ENCODE measurements at places on chromosomes 16 and 17. TPM values are rescaled to one million over a fixed set of nuclear protein-coding genes. Genes with fewer than 3 reads are reported as not detected.

The NLGN2 gene
- total RNA-seq, result 12.0 TPM

- no peak for DNase-seq
Measured at GRCh38 chr17:81529437-81529803, 1.2 kb downstream of the FSCN2 start.

GRCh38 chr16:82439678-82440293, 187.0 kb upstream of the CDH13 start:
- DNase-seq, result no peak

DNA sequence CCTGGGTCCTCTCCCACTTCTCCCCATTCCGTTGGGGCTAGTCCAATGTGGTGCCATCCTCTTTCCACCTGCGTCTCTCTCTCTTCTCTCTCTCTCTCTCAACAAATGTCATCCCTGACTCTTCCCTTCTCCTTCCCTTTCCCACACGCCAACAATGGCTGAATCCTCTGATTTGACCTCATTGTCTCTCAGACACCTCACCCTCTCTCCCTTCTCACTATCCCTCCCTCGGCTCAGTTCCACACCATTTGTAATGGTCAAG, 628 bp upstream of the ZNF18 start:
- DNase-seq, result no peak

GRCh38 chr17:74742153-74742515, 5.1 kb downstream of the RAB37 start:
- DNase-seq, result no peak

- no peak for DNase-seq
Measured at GRCh38 chr17:81536299-81537290, 8.4 kb downstream of the FSCN2 start.

DNA sequence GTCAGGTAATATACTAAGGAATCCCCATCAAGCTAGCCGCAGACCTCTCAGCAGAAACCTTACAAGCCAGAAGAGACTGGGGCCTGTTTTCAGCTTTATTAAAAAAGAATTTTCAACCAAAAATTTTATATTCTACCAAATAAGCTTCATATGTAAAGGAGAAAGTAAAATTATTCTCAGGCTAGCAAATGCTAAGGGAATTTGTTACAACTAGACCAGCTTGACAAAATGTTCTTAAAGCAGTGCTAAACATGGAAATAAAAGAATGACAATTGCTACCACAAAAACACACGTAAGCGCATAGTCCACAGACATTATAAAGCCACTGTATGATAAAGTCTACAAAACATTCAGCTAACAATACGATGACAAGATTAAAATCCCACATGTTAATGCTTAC, 449.4 kb upstream of the MON1B start:
- no peak for DNase-seq

DNA sequence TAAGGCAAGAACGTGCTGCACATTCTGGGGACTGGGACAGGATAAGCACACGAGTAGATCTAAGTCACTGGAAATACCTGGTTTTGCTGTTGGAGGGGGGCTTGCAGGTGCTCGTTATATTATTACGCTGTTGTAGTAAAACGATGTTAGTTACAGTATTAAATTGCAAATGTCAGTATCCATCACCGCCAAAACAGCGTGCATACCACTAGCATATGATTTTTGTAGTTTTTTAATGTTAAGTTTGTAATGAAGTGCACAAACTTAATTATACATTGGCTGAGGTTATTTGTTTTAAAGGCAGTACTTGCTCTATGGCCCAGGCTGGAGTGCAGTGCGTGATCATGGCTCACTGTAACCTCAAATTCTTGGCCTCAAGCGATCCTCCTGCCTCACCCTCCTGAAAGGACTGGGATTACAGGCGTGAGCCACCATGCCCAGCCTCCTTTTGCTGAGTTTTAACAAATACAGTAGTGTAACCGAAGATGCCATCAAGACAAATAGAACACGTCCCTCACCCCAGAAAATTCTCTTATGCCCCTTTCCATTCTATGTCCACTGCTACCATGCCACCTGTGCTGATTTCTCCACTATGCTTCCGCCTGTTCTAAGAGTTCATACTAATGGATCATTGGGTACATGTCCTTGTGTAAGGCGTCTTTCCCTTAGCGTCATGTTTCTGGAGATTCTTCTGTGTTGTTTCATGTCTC, 20.7 kb upstream of the CSNK1D start:
- DNase-seq, result no peak

DNA sequence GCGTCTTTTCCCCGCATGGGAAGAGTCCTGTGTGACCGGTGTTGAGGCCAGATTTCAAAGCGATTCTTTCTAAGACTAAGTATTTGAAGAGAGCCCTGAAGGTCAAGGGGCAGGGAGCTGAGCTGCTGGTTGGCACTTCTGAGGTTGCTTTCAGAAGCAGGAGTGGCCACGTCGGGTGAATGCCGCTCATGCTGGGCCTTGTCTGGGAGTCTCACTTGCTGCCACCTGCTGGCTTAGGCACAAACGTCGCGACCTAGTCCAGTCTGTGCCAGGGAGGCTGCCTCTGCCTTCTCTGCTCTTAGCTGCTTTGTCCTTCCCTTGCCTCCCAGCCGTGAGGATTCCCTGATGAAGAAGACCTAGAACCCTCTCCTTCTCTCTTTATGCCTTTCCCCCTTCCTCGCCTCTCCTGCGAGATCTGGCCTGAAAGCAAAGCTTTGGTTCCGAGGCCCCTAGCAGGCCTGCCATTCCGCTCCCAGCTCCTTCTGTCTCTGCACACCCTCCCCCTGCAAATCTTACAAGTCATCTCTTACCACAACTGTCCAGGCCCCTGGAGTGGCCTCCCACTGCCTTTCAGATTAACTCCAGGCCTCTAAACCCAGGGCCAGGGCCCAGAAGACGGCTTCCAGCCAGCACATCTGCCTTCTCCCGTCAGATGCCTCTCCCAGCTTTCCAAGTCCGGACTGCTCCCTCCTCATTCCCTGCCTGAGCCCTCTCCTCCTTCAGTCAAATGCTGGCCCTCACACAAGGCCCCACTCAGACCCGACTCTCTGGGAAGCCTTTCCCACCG, 11.4 kb downstream of the CTNS start:
- DNase-seq, result no peak
